Type B pancreatic cell (in vitro differentiated cells): ENCODE measurements at places on chromosomes 12 and 14. TPM values are rescaled to one million over a fixed set of nuclear protein-coding genes. Genes with fewer than 3 reads are reported as not detected.

Gene FSCB
- total RNA-seq: 0.12 TPM in 1 of 2 replicates, not detected in the other

Gene DBX2
- total RNA-seq: 0.10 TPM in 1 of 2 replicates, not detected in the other

DNA sequence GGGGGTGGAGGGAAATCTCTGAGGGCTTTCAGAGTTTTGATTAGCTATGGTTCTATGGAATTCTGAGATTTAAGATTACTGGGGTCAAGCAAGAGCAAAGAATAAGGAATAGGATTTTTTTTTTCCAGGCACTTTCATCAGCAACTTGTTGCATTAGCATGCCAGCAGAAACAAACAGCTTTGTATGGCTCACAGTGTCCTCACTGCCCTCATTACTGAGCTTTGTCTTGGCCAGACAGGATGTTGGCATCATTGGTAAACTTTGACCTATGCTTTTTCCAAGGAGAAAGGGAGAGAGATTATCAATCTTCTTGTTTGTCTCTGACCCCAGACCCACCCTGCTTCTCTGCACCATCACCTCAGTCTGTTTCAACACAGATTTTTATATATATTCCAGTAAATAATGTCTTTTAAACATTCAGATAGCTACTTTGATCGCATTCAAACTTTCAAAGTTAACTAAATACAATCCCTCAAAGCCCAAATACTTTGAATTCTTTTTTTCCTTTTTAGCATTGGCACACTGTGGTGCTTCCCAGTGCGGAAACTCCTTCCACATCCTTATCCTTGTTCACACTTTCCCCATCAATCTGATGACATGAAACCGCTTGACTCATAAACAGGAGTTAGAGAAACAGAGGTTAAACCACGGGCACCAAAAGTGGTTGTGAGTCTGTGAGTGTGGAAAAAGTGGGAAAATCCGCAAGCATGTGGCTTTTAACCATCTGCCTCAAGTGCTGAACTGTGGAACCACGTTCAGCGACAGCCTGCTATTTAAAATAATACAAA lies 282.2 kb upstream of the FAR2 start:
- H3K36me3 ChIP-seq: peaks cover 6% of the 10 kb centered on the region
- DNase-seq: no peak
- peaks cover 5% of the 10 kb centered on the region for H3K4me1 ChIP-seq
- no peak overlapping the region for H3K27ac ChIP-seq
- no peak overlapping the region for H3K4me3 ChIP-seq
- H3K27me3 ChIP-seq: peaks cover 8% of the 10 kb centered on the region

DNA sequence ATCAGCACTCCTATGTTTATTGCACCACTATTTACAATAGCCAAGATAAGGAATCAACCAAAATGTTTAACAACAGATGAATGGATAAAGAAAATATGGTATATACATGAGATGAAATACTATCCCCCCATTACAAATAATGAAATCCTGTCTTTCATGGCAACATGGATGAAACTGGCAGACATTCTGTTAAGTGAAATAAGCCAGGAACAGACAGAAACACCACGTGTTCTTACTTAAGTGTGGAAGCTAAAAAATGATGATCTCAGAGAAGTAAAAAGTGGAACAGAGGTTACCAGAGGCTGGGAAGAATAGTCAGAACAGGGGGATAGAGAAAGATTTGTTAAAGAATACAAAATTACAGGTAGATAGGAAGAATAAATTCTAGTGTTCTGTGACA lies 113.7 kb upstream of the MDM1 start:
- no peak overlapping the region for H3K4me3 ChIP-seq
- H3K36me3 ChIP-seq: peaks cover 5% of the 10 kb centered on the region
- H3K4me1 ChIP-seq: peaks cover 22% of the 10 kb centered on the region
- H3K27me3 ChIP-seq: no peaks in the 10 kb centered on the region

DNA sequence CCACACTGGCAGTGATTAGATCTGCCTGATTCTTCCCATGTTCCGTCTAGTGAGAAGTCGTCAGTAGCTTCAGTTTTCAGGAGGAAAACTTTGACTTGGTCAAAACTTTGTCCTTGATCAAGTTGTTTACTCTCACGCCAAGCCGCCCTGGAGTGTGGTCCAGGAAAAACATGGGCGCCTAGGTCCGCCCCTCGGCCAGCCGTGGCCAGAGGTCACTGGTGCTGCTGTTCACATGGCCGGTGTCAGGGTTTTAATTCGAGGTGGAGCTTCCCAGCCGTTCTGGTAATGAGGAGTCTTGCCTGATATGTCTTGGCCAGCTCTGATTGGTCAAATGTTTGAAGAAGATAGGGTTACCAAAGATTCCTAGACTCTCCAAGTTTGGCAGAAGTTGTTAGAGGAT lies 71.5 kb downstream of the PPP2R5C start:
- no peak for DNase-seq
- H3K27me3 ChIP-seq: no peaks in the 10 kb centered on the region
- no peak overlapping the region for H3K27ac ChIP-seq
- H3K4me1 ChIP-seq: peaks cover 13% of the 10 kb centered on the region
- H3K4me3 ChIP-seq: no peak overlapping the region
- H3K36me3 ChIP-seq: peaks cover 9% of the 10 kb centered on the region

- no peaks in the 10 kb centered on the region for H3K4me1 ChIP-seq
- H3K27ac ChIP-seq: no peak overlapping the region
Measured at GRCh38 chr12:42683933-42684801, 94.6 kb upstream of the PRICKLE1 start.

GRCh38 chr14:73293782-73294781 lies 56.8 kb downstream of the PAPLN start:
- H3K36me3 ChIP-seq: peaks cover 25% of the 10 kb centered on the region
- no peak for DNase-seq
- H3K4me1 ChIP-seq: peaks cover 1% of the 10 kb centered on the region
- H3K27ac ChIP-seq: no peak overlapping the region
- H3K27me3 ChIP-seq: no peaks in the 10 kb centered on the region
- no peak overlapping the region for H3K4me3 ChIP-seq

- peaks cover 16% of the 10 kb centered on the region for H3K4me1 ChIP-seq
- no peak for DNase-seq
- peak overlapping the region; percentile 99 for H3K27ac ChIP-seq
Measured at GRCh38 chr12:12612358-12612757, 682 bp downstream of the CREBL2 start.
